ENCODE measurements at places on chromosomes 12 and 14.

- no peak overlapping the region for H3K27ac ChIP-seq
- H3K36me3 ChIP-seq, result no peaks in the 10 kb centered on the region
- H3K27me3 ChIP-seq, result no peaks in the 10 kb centered on the region
- DNase-seq, result no peak
Observed at GRCh38 chr14:33126433-33126832, 187.8 kb downstream of the NPAS3 start.

DNA sequence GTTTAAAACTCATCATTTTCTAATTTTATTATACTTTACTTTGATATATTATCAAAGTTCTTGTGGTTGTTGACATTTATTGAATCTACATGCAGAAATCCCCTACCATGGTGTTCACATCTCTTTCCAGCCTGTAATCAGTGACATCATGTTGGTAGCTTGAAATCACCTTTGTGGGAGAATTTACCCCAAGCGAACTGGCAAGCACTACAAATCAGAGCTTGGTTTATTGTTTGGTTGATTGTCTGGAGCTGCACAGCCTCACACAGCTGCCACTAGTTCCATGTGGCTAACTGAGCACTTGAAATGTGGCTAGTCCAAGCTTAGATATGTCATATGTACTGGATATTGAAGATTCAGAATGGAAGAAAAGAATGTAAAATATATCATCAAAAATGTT, 15.4 kb upstream of the KRT5 start:
- no peaks in the 10 kb centered on the region for H3K27me3 ChIP-seq
- DNase-seq, result no peak
- H3K4me1 ChIP-seq, result no peaks in the 10 kb centered on the region
- H3K4me3 ChIP-seq, result no peak overlapping the region
- H3K27ac ChIP-seq, result no peak overlapping the region

DNA sequence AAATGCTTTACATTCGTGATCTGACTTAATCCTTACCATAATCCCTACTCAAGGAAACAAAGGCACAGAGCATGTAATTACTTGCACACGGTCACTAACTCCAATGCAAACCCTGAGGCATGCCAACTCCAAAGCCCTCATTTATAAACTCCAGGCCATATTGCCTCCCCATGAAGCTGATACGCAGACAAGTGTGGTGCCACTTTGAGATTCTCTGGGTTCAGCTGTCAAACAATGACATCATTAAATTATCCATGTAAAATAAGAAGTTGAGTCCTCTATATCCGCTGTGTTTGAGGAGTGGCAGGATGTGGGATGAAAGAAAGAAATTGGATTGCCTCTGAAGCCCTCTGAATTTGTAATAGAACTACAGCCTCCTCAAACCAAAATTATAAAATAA, 62.8 kb downstream of the ANO4 start:
- no peak overlapping the region for H3K27ac ChIP-seq
- no peaks in the 10 kb centered on the region for H3K4me1 ChIP-seq
- no peak overlapping the region for H3K4me3 ChIP-seq
- H3K36me3 ChIP-seq, result no peaks in the 10 kb centered on the region
- no peaks in the 10 kb centered on the region for H3K27me3 ChIP-seq
- DNase-seq, result no peak

GRCh38 chr12:120719072-120719471, 6.6 kb upstream of the ACADS start:
- no peak overlapping the region for H3K4me3 ChIP-seq
- DNase-seq, result no peak
- peaks cover 6% of the 10 kb centered on the region for H3K4me1 ChIP-seq
- H3K27me3 ChIP-seq, result no peaks in the 10 kb centered on the region
- H3K36me3 ChIP-seq, result peaks cover 64% of the 10 kb centered on the region

GRCh38 chr12:3658327-3659163, 94.4 kb downstream of the CRACR2A start:
- no peak overlapping the region for H3K4me3 ChIP-seq
- no peaks in the 10 kb centered on the region for H3K36me3 ChIP-seq
- no peaks in the 10 kb centered on the region for H3K27me3 ChIP-seq
- no peak for DNase-seq
- no peak overlapping the region for H3K27ac ChIP-seq

- no peaks in the 10 kb centered on the region for H3K36me3 ChIP-seq
- no peak for DNase-seq
- no peaks in the 10 kb centered on the region for H3K27me3 ChIP-seq
- H3K4me3 ChIP-seq, result no peak overlapping the region
Observed at GRCh38 chr12:24748326-24748725, 200.6 kb downstream of the BCAT1 start.

DNA sequence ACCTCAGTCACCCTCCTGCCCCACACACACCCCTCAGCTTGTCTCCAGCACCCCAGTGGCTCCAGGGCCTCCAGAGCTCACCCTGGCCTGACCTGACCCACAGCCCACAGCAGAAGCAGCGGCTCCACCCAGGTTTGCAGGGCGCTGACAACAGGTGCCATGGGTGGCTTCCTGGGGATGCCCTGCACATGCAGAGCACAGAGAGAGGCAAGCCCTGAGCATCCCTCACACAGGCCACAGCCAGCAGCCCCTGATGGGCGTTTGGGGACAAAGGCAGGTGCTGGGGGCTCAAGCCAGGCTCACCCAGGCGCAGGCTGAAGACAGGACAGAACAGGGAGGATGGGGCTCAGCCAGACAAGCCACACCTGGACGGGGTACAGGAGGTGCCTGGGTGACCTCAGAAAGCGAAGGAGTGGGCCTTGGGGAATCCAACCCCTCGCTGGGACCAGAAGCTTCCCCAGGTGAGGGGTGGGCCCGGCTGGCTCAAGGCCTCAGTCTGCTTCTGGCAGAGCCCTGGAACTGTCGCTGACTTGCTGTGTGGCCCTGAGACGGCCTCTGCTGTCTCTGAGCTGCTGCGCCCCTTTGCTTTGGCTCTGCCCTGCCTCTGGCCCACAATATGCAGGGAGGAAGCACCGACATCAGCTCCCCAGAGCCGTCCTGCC, 10.6 kb downstream of the ARL6IP4 start:
- H3K27me3 ChIP-seq, result no peaks in the 10 kb centered on the region
- no peaks in the 10 kb centered on the region for H3K36me3 ChIP-seq
- no peaks in the 10 kb centered on the region for H3K4me1 ChIP-seq
- no peak overlapping the region for H3K4me3 ChIP-seq
- H3K27ac ChIP-seq, result no peak overlapping the region
- DNase-seq, result no peak

- H3K4me1 ChIP-seq, result peaks cover 50% of the 10 kb centered on the region
- H3K27ac ChIP-seq, result peak overlapping the region; percentile 89
- DNase-seq, result no peak
Observed at GRCh38 chr14:104676694-104677511, 12.5 kb upstream of the INF2 start.

- H3K4me1 ChIP-seq, result peaks cover 70% of the 10 kb centered on the region
- no peaks in the 10 kb centered on the region for H3K27me3 ChIP-seq
- peak overlapping the region; percentile 90 for H3K4me3 ChIP-seq
- no peaks in the 10 kb centered on the region for H3K36me3 ChIP-seq
- peak overlapping the region; percentile 75 for H3K27ac ChIP-seq
- no peak for DNase-seq
Observed at GRCh38 chr12:111408686-111409402, 3.1 kb downstream of the SH2B3 start.

GRCh38 chr14:101235335-101236103, 325.8 kb upstream of the DIO3 start:
- no peaks in the 10 kb centered on the region for H3K4me1 ChIP-seq
- no peak overlapping the region for H3K4me3 ChIP-seq
- peaks cover 19% of the 10 kb centered on the region for H3K27me3 ChIP-seq

DNA sequence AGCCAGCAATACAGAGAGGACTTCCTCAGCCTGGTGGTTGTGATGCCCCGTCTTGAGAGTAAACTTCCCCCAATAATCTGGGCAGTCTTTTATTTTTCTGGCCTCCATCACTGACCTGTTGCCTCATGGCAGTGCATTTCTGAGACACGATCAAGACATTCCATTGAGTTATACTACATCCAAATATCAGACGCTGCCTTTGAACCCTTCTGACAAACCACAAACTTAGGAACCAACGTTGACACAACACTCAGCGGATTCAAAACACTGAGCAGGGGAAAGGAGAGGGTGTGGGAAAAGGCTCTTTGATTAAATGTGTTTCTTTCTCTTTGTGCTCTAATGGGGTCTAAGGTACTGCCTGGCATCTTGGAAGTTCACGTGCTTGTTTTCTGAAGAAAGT, 100.7 kb upstream of the TBX5 start:
- H3K36me3 ChIP-seq, result no peaks in the 10 kb centered on the region
- DNase-seq, result no peak
- H3K4me1 ChIP-seq, result no peaks in the 10 kb centered on the region
- peaks cover 2% of the 10 kb centered on the region for H3K27me3 ChIP-seq

DNA sequence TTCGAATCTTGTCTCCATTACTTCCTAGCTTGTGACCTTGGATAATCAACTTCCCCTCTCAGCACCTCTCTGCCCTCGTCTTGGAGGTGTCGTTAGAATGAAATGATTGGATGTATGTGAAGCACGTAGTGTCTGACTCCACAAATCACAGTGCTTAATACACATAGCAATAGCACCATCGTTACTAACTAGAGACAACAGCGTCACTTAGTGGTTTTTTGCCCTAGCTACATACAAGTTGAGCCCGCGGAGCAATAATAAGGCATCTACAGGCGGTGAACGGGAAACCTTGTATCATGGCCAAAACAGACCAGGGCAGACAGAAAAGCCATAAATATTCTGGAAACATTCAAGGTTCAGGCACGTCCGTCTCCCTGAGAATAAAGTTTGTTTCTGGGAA, 154.9 kb downstream of the ASCL4 start:
- H3K4me1 ChIP-seq, result no peaks in the 10 kb centered on the region
- DNase-seq, result peak; percentile 22
- H3K27me3 ChIP-seq, result peaks cover 3% of the 10 kb centered on the region
- no peak overlapping the region for H3K4me3 ChIP-seq
- no peak overlapping the region for H3K27ac ChIP-seq

- no peak overlapping the region for H3K27ac ChIP-seq
- no peak overlapping the region for H3K4me3 ChIP-seq
- H3K27me3 ChIP-seq, result no peaks in the 10 kb centered on the region
- no peaks in the 10 kb centered on the region for H3K4me1 ChIP-seq
- H3K36me3 ChIP-seq, result no peaks in the 10 kb centered on the region
Observed at GRCh38 chr12:53196486-53196885, 10.6 kb downstream of the ITGB7 start.

DNA sequence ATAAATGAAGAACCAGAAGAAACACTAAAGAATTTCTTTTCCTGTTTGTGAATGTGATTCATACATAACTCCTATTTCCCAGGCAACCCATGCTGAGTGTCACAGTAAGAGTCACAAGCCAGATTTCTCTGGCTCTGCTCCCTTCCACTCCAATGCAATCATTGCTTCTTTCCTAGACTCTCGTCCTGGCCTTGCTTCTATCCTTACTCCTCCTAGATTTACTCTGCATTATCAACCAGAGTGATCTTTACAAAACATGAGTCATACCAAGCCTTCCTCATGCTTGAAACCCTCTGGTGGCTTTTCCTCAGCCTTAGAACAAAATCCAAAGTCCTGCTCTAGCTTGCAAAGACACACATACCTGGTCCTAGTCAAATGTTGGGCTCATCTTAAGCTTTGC, 13.3 kb downstream of the IL22 start:
- DNase-seq, result peak; percentile 86
- no peaks in the 10 kb centered on the region for H3K36me3 ChIP-seq
- no peak overlapping the region for H3K4me3 ChIP-seq
- no peaks in the 10 kb centered on the region for H3K27me3 ChIP-seq
- peak overlapping the region; percentile 62 for H3K27ac ChIP-seq

- H3K4me3 ChIP-seq, result no peak overlapping the region
- no peaks in the 10 kb centered on the region for H3K36me3 ChIP-seq
- no peaks in the 10 kb centered on the region for H3K4me1 ChIP-seq
- no peaks in the 10 kb centered on the region for H3K27me3 ChIP-seq
- peak; percentile 18 for DNase-seq
Observed at GRCh38 chr14:90903101-90903500, 86.9 kb upstream of the TTC7B start.

DNA sequence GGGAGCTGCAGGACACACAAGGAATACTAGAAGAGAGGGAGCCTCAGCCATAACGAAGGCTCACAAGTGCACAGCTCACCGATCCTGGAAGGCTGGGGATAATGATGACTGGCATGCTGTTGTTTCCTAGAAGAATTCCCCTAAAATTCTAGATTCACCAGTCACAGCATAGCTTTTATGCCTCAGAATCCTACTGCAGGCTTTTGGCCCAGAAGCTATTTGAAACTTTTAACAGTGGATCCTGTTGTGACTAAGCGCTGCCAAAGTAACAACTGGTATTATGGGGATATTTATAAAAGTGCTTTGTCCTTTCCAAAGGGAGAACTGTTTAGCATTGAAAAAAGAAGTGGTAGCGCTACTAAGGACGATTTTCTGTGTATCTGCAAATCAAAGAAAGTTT, 214.1 kb upstream of the PELI2 start:
- H3K36me3 ChIP-seq, result no peaks in the 10 kb centered on the region
- no peak overlapping the region for H3K4me3 ChIP-seq
- DNase-seq, result no peak
- H3K27ac ChIP-seq, result no peak overlapping the region
- H3K27me3 ChIP-seq, result no peaks in the 10 kb centered on the region

DNA sequence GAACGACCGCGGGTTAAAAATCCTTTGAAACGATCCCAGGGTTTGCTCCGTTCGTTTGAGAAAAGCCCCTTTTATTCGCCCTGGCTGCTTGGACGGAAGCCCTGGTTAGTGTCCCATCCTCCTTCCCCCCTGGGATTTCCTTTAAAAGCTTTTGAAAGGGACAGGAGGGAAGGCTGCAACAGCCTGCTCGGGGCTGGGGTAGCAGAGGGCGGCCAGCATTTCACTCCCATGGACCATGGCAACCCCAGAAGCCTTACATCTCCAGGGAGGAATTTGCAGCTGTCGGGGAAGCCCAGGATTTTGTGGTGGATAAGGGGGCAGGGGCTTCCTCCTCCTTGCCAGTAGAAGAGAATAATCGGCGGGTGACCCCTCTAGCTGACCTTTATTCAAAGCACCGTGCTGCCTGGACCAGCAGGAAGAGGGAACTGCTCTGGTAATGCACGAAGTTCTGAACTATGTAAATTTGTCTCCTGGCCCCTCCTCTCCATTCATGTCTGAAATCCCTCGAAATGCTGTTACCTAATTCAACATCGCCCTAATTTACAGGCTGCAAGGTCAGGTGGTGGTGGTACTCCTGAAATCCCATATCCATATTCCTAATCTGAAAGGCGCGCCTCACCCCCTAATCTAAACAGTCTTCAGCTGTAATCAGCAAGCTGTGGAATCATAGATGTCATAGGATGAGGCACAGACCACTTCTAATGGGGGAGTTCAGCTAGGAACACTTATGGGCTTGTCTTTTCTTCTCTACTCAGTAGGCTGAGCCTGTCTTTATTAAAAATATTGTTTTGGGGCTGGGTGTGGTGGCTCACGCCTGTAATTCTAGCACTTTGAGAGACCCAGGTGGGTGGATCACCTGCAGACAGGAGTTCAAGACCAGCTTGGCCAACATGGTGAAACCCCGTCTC, 1.0 kb upstream of the CLIP1 start:
- H3K27me3 ChIP-seq, result no peaks in the 10 kb centered on the region
- peak overlapping the region; percentile 76 for H3K4me3 ChIP-seq
- H3K4me1 ChIP-seq, result peaks cover 19% of the 10 kb centered on the region
- peak overlapping the region; percentile 91 for H3K27ac ChIP-seq
- DNase-seq, result peak; percentile 49

GRCh38 chr14:29521526-29522137, 406.0 kb downstream of the PRKD1 start:
- H3K36me3 ChIP-seq, result no peaks in the 10 kb centered on the region
- no peak overlapping the region for H3K27ac ChIP-seq
- H3K27me3 ChIP-seq, result no peaks in the 10 kb centered on the region
- H3K4me3 ChIP-seq, result no peak overlapping the region

- H3K4me1 ChIP-seq, result no peaks in the 10 kb centered on the region
- H3K36me3 ChIP-seq, result peaks cover 5% of the 10 kb centered on the region
- no peak for DNase-seq
- H3K4me3 ChIP-seq, result no peak overlapping the region
- no peak overlapping the region for H3K27ac ChIP-seq
Observed at GRCh38 chr14:96867634-96868033, 70.5 kb downstream of the VRK1 start.

Data from astrocyte (in vitro differentiated cells and primary cell).